ENCODE measurements at places on chromosomes 7 and 10.

DNA sequence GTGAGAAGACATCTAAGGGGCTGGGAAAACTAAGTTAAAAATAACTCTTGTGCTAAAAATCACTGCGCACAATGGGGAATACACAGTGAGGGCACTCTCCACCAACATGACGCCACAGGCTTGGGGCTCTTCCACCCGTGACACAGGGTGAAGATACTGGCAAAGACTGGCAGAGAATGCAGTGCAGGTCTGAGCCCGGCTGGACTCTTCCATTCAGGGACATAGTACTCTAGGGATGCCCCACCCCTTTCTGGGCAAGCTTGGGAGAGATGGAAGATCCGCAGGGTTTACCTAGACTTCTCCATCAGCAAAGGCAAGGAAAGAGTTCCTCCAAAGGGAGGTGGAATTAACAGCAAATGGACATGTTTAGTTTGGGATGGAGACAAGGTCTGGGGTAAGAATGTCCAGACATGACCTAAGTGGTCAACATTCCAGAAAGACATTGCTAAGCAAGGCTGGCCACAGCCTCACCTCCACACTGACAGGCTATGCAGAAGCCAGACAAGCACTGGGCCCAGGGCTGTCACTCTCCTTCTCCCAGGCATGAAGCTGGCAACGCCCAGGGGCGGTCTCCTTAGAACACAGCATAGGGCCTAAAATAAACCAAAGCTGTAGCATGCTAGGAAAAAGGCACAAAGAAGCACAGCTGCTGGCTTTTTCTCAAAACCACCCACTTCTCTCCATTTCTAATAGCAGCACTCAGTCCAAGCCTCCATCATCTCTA, 28.1 kb downstream of the XPNPEP1 start:
- DNase-seq: no peak

DNA sequence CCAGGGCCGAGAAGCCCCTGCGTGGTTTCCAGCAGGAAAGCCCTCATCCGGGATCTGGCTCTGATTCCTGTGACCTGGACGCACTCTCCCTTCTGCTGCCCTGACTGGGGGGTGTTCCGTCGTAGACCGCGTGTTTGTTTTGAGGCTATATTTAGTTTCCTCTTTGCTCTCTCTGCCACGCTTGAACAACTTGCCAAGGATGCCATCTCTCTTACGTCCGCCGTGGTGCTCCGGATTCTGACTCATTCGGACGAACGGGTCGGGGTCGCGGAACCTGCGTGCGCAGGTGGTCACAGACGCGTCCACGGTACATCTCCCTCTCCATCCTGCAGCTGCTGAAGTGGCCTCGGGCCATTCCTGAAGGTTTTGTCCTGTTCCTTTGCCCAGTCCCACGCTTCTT, 10.4 kb upstream of the SORCS3 start:
- DNase-seq: no peak

GRCh38 chr10:58044072-58044471, 223.6 kb downstream of the IPMK start:
- no peak for DNase-seq

DNA sequence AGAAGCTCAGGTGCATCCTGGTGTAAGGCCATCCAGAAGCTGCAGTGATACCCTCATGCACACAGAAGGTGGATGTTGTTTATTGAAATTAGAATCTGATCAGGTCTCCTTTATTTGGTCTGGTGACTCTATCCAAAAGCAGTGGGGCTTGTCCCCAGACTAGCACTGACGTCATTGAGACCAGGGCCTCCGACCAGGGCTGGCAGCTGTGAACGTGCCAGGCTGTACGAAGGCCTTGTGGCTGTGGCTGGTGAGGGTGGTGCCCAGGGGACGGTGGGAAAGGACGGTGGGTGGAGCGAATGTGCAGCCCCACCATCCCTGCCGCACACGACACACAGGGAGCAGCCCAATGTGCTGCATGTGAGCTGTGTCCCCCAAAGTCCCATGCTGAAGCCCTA, 160.0 kb downstream of the ADARB2 start:
- no peak for DNase-seq

GRCh38 chr10:109027534-109028185, 895.7 kb downstream of the XPNPEP1 start:
- no peak for DNase-seq

GRCh38 chr7:50783303-50783702, 607 bp upstream of the GRB10 start:
- DNase-seq: no peak

DNA sequence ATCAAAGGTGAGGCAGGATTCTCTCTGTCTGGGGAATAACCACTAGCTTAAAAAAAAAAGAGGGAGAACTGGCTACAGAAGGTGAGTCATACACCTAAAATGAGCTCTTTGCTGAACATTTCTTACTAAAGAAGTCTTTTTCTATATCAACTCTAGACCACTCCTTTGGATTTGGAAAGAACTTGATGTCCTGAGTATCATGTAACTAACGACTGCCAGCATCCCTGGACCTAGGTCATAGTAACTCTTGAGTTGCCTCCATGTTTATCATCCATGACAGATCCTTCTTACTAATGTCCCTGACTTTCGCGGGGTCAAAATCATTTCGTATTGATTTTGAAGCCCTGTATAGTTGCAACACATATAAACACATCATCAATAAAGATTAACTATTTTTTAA, 89.1 kb downstream of the CNOT4 start:
- DNase-seq: no peak

GRCh38 chr7:5420881-5421713, 2.5 kb downstream of the TNRC18 start:
- no peak for DNase-seq

- no peak for DNase-seq
Measured at GRCh38 chr7:50682079-50682478, 100.6 kb downstream of the GRB10 start.

- DNase-seq: no peak
Measured at GRCh38 chr7:5470816-5471215, 47.2 kb upstream of the TNRC18 start.

- DNase-seq: no peak
Measured at GRCh38 chr10:30420266-30420665, 13.7 kb upstream of the MAP3K8 start.

- no peak for DNase-seq
Measured at GRCh38 chr10:42975558-42976340, 101.1 kb upstream of the RET start.

DNA sequence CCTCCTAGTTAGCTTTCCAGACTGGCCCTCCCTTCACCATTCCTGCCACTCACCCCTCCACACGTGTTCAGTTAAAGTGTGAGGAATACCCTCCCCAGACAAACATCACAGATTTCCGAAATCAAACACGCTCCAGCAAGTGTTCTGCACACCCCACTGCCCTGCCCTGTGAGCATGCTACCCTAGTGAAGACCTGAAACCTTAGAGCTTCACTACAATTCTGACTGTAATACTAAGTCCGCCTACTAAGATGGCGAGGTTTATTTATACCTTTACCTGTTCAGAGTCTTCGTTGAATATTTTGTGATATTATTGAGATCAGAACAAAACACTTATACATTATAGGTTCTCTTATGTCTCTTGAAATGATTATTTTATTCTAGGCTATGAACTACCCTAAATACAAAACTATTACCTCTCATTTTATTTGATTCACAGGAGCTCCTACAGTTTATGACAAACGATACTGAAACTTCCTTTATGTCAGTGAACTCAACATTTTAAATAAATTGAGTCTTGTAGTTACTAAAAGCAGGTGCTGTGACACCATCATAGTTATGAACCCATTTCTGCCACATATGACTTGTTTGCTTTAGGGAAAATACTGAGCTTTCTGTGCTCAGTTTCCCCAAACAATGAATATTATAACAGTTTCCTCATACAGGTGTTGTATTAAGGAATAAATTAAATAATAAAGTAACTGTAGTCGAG, 8.6 kb downstream of the SCIN start:
- no peak for DNase-seq

- DNase-seq: no peak
Measured at GRCh38 chr10:89621438-89621837, 23.6 kb downstream of the PANK1 start.

- no peak for DNase-seq
Measured at GRCh38 chr10:79348640-79348988, 1.3 kb downstream of the PPIF start.

GRCh38 chr7:36367561-36368077, 22.0 kb upstream of the ANLN start:
- DNase-seq: no peak

DNA sequence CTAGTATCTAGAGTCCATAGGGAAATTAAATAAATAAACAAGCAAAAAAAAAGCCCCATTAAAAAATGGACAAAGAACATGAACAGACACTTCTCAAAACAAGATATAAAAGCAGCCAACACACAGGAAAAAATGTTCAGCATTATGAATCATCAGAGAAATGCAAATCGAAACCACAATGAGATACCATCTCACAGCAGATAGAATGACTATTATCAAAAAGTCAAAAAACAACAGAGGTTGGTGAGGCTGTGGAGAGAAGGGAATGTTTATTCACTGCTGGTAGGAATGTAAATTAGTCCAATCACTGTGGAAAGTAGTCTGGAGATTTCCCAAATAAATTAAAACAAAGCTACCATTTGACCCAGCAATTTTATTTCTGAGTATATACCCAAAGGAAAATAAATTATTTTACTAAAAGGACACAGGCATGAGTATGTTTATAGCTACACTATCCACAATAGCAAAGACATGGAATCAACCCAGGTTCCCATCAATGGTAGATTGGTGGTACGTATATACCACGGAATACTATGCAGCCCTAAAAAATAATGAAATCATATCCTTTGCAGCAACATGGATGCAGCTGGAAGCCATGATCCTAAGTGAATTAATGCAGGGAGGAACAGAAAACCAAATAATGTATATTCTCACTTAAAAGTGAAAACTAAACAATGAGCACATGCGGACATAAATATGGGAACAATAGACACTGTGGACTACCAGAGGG, 366.5 kb upstream of the SEMA3C start:
- no peak for DNase-seq

- DNase-seq: no peak
Measured at GRCh38 chr10:48701139-48701901, 16.6 kb downstream of the WDFY4 start.

DNA sequence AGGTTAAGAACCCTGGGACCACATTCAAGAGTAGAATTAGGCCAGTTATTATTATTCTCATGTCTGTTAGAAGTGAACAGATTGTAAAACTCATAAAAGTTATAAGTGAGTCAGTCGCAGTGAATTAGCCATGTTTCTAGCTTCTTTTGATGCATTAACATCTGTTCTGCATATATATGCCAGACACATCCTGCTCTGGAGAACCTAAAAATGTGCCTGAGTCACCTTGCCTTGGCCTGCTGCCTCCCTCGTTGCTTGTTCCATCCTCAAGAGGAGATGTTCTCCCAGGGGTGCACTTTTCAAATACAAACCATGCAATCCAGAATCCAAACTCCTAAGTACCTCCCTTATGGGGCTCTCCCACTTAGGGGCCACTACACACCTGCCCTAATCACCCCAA, 14.8 kb downstream of the TSPAN12 start:
- DNase-seq: no peak

DNA sequence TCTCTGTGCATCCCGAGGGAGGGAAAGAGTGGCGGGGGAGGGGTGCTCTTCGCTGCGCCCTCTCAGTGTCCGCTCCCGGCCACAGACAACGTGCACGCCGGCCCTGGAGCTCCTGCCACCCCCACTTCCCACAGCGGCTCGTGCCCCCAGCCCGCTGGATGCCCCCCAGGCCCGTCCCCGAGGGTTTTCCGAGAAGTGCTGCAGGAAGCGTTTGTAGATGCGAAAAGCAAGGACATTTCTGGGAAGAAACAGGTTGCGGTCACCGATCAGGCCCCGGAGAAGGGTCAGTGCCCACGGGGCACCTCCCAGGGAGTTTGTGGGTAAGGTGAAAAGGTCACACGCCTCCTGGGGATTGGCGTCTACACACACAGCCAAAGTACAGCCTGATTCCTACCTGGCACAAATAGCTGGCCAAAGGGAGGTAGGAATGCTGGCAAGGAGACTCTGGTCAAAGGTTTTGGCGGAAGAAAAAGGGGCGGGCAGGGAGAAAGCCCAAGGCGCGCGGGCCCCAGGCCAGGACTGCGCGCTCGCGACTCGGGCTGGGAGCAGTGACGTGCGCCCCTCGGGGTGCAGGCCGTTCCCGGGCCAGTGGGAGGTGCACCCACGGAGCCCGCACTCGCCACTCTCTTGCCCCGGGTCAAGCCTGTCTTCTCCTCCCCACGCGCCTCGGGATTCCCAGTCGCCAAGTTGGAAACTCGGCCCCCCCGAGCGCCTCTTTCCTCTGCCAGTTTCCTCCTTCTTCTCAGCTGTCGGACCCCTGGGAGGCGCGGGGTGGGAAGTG, 1.5 kb upstream of the NRP1 start:
- no peak for DNase-seq

- no peak for DNase-seq
Measured at GRCh38 chr10:84256510-84257342, 11.9 kb downstream of the RGR start.

DNA sequence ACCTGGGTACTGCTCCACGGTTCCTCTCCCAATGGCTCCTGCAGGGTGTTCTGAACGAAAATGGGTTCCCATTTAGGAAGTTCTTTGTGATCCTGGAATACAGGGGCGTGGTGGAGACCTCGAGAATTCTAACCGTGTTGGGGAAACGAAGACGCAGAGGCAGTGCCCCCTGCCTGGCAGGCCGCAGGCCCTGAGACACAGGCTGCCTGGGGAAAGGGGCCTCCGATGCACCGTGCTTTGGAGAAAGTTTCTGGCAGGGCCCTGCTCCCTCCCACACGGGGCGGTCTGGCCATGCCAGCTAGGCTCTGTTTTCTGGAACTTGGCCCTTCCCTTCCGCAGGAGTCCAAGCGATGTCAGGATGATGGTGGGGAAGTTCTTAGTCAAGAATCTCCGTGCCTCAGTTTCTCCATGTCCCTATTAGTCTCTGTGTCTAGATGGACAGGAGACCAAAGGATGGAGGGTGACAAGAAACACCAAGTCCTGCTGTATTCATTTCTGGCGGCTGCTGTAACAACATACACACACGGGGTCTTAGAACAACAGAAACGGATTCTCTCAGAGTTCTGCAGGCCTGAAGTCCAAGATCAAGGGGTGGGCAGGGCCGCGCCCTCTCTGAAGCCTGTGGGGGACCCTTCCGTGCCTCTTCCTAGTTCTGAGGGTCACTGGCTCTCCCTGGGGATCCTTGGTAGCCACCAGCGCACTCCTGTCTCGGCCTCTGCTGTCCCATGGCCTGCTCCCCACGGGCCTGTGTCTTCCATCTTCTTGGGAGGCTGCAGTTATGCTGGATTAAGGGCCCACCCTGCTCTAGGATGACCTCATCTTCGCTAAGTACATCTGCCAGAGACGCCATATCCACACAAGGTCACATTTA, 27.7 kb downstream of the PRKAG2 start:
- DNase-seq: no peak

- DNase-seq: no peak
Measured at GRCh38 chr7:128928882-128929788, 8.6 kb upstream of the IRF5 start.

DNA sequence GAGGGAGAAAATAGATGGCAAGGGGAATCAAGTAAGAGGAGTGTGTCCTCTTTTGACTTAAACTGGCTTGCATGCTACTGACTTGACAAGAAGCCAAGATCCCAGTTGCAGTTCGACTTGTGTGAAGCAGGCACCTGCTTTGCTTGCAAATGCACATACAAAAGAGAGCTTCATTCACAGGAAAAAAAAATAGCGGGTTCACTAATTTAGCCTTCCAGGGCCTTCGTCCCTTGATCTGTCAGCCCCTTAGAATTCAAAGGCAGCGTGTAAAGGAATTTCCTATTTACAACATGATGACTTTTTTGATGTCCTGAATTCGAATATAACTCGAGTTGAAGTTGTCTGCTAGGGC, 192.1 kb downstream of the CELF2 start:
- DNase-seq: no peak

- no peak for DNase-seq
Measured at GRCh38 chr10:43221419-43222209, 45.3 kb downstream of the RASGEF1A start.

GRCh38 chr10:48496831-48497779, 107.8 kb downstream of the ARHGAP22 start:
- no peak for DNase-seq
